Prostate gland (tissue), 2 donors: ENCODE measurements at places on chromosomes 6 and 20. TPM values are rescaled to one million over a fixed set of nuclear protein-coding genes. Genes with fewer than 3 reads are reported as not detected.
A peak's percentile ranks its signal among the peaks of the same experiment; 100 is the strongest.

Gene EIF6
- 93.9 TPM for total RNA-seq

Gene LPIN3
- total RNA-seq: 30.4 TPM

Gene BTN1A1
- total RNA-seq: 0.23 TPM

Gene PAX1
- not detected for total RNA-seq

Gene HLA-DMB
- 15.2 TPM for total RNA-seq

Gene TGM6
- not detected for total RNA-seq

Gene SAMD5
- 2.2 TPM for total RNA-seq

DNA sequence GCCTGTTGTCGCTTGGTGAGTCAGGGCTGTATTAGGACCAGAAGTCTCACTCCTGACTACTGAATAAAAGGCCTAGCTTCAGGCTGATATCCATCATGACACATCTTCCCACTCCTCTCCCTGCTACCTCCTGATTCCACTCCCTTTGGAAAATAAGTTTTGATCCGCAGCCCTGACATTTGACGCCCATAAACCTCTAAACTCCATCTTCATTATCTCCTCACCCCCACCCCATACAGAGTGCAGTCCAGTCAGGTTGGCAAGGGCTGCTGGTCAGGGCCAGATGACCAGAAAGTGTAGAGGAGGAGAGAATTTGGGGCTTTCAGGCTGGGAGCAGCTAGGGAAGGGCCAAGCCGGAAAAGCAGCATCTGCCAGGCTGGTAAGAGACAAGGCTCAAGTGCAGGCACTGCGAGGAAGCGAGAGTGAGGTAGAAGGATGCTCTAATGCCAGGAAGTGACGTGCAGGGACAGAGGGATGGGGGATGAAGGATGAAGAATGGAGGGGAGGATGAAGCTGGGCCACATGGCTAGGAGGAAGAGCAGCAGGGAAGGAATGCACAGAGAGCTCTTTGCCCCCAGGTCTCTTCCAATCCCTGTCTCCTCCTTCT is 1.2 kb downstream of the GGT7 start:
- no peak for DNase-seq

- DNase-seq: peak; percentile 55
Measured at GRCh38 chr6:30490026-30490876, 942 bp downstream of the HLA-E start.

GRCh38 chr6:14711056-14711703 is 534.7 kb upstream of the JARID2 start:
- no peak for DNase-seq

DNA sequence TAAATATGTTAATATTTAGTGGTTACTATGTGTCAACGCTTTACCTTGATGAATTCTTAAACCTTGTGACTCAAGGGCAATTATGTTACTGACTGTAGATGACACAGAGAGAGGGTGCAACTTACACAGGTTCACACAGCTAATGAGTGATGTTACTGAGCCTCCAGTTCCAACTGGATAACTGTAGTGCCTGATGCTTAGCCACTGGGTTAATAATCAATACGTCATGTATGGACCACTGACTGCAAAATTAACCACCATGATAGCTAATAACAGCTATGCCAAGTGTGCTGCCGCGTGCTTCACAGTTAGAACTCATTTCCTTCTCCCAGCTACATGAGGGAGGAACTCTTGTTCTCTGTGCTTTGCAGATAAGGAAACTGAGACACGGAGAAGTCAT is 45.4 kb downstream of the SIRPA start:
- DNase-seq: no peak

GRCh38 chr6:135115411-135115810 is 60.8 kb upstream of the HBS1L start:
- DNase-seq: no peak

DNA sequence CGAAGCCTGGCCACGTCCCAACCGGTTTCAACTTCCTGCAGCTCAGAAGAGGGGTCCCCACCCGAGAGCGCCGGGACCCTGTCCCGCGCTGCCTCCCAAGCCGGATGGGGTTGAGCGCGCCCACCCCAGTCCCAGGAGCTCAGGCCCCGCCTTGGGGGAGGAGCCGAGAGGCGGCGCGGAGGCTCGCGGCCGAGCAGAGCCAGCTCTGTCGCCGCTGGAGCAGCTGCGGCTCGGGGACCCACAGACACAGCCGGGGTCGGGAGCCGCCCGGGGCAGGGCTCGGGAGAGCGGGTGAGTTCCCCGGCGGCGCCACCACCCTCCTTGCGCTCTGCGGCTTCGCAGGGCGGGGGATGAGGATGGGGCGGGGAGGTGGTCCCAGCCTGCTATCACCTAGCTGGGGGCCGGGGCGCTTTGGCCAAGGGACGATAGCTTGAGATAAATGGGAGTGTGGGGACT is at the start of gene PPP1R16B:
Gene PPP1R16B (plus strand): TSS at position 196 of the 456 bp plus-strand sequence. CDS start 30,229 bp downstream, outside the sequence.
- DNase-seq: no peak

DNA sequence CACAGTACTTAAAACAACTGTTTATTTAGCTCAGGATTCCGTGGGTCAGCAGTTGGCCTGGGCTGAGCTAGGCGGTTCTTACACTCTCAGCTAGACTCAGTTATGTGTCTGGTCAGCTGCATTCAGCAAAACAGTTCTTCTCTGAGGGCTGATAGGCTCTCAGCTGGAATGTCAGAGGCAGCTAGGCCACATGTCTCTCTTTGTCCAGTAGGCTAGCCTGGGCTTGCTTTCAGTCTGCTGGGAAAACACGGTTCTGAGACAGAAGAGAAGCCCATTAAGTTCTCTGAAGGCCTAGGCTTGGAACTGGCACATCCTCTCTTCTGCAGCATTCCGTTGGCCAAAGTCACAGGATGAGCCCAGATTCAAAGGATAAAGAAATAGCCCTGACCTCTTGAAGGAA is 65.6 kb downstream of the TULP4 start:
- peak; percentile 74 for DNase-seq

DNA sequence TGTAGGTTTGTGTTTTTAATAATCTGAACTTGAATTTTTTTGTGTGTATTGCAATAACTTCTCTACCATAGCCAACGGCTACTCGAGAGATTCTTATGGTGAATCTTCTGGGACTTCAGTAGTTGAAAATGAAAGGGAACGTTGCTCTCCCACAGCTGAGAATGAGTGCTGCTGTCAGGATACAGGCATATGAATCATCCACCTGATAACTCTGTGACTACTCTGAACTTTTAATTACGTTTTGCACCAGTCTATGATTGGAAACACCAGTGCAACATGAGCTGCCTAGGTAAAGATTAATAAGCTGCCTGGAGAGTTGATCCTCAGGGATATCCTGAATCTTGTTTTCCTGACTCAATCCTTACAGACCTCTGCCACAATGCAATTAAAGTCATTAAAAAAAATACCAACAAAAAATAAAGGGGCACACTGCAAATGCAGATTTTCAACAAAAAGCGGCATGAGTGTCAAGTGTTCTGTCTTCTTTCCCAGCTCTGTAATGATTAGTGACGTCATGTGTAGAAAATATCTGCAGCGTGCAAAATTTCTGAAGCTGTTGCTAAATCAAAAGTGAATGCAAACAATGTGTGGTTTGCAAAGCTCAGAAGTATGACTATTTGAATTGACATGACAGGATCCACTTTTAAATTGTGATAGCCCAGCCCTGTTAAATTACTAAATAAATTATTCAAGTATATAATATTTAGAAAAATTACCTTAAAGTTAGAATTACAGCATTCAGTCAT is 432.2 kb downstream of the HTR1B start:
- no peak for DNase-seq

- DNase-seq: no peak
Measured at GRCh38 chr20:20272686-20273085, 95.2 kb upstream of the INSM1 start.

DNA sequence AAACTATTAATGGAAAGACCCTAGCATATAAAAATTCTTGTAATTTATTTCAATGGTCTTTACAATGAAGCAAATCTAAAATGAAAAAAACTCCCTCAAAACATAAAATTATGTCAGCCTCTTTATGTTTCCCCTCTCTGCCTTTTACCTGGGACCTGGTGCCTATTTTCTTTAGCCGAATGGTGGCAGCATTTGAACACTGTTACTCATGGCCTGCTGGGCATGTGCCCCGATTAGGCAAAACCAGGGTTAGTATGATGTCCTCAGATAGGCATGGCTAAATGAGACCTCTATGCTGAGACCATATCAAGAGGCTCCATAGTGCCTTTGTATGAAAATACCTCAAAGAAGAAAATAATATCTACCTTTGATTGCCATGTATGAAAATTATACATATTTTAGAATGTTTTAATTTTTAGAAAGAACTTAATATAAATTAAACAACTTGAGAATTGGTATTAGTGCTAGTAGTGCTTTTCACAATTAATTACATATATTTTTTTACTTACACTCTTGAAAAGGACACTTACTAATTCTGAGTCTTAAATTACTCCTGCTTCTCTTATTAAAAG is 22.5 kb upstream of the C6orf58 start:
- no peak for DNase-seq

GRCh38 chr6:105445481-105445880 is 42.6 kb upstream of the PREP start:
- no peak for DNase-seq

DNA sequence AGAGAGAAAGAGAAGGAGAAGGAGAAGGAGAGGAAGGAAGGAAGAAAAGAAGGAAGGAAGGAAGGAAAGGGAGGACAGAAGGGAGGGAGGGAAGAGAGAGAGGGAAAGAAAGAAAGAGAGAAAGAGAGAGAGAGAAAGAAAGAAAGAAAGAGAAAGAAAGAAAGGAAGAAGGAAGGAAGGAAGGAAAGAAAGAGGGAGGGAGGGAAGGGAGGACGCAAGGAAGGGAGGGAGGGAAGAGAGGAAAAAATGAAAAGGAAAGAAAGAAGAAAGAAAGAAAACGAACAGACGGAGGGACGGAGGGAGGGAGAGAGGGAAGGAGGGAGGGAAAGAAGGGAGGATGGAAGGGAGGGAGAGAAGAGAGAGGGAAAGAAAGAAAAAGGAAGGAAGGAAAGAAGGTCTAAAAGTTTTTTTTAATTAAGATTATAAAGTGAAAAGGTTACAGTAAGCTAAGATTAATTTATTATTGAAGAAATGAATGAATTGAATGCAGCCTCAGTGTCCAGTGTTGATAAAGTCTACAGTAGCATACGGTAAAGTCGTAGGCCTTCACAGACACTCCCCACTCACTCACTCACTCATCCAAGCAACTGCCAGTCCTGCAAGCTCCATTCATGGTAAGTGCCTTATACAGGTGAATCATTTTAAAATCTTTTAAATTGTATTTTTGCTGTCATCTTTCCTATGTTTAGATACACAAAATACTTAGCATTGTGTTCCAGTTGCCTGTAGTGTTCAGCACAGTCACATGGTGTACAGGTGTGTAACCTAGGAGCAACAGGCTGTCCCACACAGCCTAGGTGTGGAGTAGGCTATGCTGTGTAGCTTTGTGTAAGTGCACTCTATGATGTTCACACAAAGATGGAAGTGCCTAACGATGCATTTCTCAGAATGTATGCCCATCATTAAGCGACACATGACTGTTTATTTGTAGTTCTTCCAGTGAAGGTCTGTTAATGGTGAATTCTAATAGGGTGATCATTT is 20.3 kb upstream of the ARID1B start:
- DNase-seq: no peak

DNA sequence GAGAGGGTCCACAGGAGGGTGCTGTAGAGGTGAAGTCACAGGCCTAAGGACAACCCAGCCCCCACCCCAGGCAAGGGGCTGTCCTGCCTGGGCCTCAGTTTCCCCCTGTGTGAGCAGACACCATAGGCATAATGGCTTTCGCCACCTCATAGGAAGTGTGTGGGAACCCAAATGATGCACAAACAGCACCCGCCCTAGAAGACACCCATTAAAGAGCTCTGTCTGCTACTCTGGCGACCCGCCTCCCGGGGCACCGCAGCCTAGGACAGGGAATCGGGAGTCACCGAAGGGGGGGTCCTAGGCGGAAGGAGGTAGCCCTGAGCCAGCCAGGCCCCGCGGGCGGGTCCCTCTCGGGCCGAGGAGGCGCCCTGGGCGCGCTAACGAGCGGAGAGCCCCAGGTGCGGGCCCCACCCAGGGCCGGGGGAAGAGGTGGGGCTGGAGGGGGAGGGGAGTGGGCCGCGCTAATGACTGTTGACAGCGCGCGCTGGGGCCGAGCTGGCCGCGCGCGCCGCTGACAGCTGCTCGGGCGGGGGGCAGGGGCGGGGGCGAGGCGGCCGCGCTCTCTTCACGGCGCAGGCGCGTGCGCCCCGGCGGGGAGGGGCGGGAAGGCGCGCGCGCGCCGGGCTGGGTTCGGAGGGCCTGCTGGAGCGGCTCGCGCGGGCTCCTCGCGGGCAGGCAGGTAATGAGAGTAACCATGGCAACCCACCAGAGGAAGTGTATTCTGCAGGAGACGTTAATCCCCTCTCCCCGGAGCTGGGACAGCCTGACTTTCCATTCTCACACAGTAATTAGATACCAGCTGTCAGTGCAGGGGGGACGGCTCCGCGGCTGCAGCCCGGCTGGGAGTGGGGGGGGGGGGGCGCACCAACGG is 48.9 kb downstream of the NOL4L start:
- DNase-seq: no peak

- DNase-seq: no peak
Measured at GRCh38 chr20:46724343-46724959, 15.0 kb downstream of the SLC2A10 start.

- DNase-seq: peak; percentile 70
Measured at GRCh38 chr20:59994697-59995122, 36.5 kb downstream of the CDH26 start.

GRCh38 chr20:35985806-35986205 is 17.4 kb downstream of the CNBD2 start:
- DNase-seq: no peak

GRCh38 chr6:2434912-2435311 is 189.5 kb upstream of the GMDS start:
- no peak for DNase-seq

- DNase-seq: no peak
Measured at GRCh38 chr20:52843425-52843824, 128.7 kb upstream of the TSHZ2 start.

DNA sequence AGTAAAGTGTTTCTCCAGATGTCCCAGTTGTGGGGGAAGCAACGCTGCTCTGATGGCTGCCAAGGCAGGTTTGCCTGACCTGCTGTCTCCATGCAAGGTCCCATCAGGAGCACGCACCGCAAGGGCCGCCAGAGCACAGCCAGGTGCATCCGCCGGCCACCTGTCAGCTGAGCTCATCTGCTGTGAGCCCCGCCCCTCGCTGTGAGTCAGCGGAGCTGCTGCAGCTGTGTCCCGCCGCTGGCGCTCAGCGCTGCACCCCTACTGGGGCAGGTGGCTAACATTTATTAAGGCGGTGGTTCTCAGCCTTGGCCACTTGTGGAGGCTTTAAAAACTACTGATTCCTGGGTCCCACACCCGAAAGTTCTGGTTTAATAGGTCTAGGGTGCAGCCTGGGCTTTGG is 225.7 kb downstream of the UST start:
- DNase-seq: peak; percentile 22

DNA sequence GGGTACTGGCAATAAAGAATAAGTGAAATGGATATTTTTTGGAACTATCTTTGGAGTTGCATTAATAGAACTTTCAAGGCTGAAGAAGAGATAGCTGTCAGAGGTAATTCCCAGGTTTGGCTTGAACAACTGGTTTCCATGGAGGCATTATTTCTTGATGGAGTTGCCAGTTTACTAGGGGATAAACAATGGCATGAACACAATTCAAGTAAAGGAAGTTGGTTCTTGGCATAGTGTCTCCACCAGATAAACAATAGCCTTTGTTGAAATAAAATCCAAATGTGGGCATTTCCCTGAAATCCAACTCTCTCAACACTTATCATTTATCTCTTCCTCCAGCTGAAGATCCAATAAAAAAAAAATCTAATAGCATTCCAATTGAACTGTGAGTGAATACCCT is 454.9 kb downstream of the C6orf118 start:
- DNase-seq: no peak

GRCh38 chr6:1502041-1502440 is 107.7 kb upstream of the FOXC1 start:
- no peak for DNase-seq
